ENCODE measurements at places on chromosomes 5 and 9. TPM values are rescaled to one million over a fixed set of nuclear protein-coding genes. Genes with fewer than 3 reads are reported as not detected.

ELAVL2 gene
- 0.36 TPM for total RNA-seq

GRAMD2B gene
- total RNA-seq: 89.8 TPM

C9orf153 gene
- under 0.01 TPM for total RNA-seq

DNA sequence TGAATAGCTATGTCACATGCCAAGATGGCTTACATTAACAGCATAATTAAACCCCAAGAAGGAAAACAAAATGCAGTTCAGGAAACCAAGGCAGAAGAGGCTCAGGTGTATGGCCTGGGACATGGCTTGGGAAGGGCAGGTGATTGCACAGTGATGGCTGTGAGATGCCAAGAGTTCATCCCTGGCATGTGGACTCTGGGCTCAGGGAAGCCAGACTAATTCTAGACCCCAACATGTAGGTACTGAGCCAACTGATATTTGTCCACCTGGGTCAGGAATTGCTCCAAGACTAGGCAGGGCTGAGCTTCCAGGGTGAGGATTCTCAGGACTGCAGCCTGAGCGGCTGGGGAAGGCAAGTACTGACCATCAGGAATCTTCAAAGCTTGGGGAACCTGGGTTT is 218.4 kb upstream of the PIK3R1 start:
- no peak overlapping the region for H3K27ac ChIP-seq
- no peaks in the 10 kb centered on the region for H3K36me3 ChIP-seq
- no peaks in the 10 kb centered on the region for H3K27me3 ChIP-seq
- H3K4me3 ChIP-seq: no peak overlapping the region
- no peak for DNase-seq

DNA sequence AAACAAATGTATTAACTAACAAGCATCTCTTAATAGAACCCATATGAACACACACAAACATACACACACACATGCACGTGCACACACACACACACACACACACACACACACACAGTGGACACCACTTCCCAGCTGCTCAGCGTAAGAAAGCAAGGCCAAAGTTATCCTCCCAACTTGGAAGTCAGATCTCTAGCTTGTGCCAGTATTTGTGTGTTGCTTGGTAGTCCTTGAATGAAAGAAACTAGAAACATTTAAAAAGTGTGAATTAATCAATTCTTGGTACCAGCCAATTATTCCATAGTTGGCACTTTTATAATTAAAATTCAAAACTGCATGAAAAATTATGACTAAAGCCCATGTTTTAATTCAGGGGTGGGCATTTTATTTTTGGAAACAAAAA is 178.1 kb downstream of the TMEM161B start:
- no peak overlapping the region for H3K27ac ChIP-seq
- no peak overlapping the region for H3K4me3 ChIP-seq
- no peak for DNase-seq
- no peaks in the 10 kb centered on the region for H3K27me3 ChIP-seq
- H3K4me1 ChIP-seq: no peaks in the 10 kb centered on the region

DNA sequence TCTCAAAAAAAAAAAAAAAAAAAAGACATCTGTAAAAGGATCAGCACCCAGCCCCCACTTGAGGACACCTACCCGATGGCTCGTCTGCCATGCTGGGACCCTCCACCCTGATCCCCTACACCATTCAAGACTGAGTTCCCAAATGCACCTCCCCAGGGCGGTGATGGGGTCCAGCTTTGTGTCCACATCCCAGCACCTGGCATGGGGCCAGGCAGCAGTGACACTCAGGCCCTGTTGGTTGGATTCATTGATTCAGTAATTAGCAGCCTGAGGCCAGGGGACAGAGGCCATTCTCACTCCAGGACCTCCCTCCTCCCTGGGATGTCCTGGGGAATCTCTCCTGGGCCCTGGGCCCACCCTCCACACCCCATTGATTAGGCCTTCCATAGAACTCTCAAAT is 88.8 kb upstream of the RUFY1 start:
- no peaks in the 10 kb centered on the region for H3K4me1 ChIP-seq
- no peaks in the 10 kb centered on the region for H3K36me3 ChIP-seq
- no peak overlapping the region for H3K27ac ChIP-seq
- H3K4me3 ChIP-seq: no peak overlapping the region

DNA sequence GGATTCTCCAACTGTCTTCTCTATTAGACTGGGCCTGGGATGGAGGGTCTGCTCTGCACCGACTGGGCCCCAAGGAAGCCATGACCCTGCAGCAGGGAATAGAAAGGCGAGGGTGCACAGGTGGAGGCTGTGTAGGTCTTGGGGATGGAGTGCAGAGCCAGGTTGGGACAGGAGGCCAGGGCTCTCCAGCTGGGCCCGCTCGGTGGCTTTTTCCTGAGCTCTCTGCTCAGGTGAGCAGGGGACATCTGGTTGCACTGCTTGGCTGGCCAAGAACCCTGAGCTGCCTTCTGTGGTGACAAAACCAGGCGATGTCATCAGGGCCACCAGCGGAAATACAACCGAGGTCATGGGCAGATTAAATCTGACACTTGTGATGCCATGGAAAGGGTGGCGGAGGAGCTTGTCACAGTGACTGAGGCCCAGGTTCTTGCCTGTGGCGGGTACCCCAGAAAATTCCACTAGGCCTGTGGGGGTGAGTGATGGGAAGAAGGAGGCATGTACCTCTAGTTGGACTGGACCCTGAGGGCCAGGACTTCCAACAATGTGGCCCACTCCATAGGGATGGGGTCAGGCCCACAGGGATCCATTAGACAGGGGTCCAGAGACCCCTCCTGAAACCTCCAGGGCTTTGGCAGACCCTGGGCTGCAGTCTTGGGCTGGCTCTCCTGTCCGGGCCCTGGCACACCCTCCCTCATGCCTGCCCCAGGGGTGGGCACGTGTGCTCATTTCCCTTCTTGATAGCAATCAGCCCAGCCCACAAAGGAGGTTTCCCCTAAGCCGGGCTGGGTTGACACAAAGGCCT is 4.4 kb upstream of the IL3 start:
- H3K27me3 ChIP-seq: peaks cover 9% of the 10 kb centered on the region
- peak; percentile 19 for DNase-seq
- no peaks in the 10 kb centered on the region for H3K4me1 ChIP-seq
- no peak overlapping the region for H3K27ac ChIP-seq
- H3K4me3 ChIP-seq: no peak overlapping the region

SIT1 gene
- total RNA-seq: 0.36 TPM

KIF2A gene
- 52.8 TPM for total RNA-seq

GRCh38 chr5:3424946-3425345 is 170.7 kb upstream of the IRX1 start:
- no peak for DNase-seq
- no peak overlapping the region for H3K27ac ChIP-seq
- no peak overlapping the region for H3K4me3 ChIP-seq

WDR31 gene
- 1.4 TPM for total RNA-seq

DNA sequence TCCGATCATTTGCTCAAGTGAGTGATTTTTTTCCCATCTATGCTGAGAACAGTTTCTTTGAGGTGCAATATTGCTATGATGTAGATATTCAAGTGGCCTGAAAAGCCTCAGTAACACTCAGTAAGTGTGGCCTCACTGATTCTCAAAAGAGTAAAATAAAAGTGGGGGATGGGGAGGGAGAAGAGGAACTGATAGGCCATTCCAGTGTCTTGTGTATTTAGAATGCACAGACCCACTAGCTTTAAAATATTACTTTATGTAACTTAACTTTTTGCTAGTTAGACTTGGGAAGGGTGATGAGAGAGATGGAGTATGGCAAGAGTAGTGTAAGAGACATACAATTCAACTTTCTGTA is 79.5 kb upstream of the ZNF608 start:
- H3K36me3 ChIP-seq: no peaks in the 10 kb centered on the region
